ENCODE measurements at places on chromosomes 12 and 14. TPM values are rescaled to one million over a fixed set of nuclear protein-coding genes. Genes with fewer than 3 reads are reported as not detected.

Gene MGAT4C
- not detected for total RNA-seq

Gene ADAMTS20
- total RNA-seq, result not detected

DNA sequence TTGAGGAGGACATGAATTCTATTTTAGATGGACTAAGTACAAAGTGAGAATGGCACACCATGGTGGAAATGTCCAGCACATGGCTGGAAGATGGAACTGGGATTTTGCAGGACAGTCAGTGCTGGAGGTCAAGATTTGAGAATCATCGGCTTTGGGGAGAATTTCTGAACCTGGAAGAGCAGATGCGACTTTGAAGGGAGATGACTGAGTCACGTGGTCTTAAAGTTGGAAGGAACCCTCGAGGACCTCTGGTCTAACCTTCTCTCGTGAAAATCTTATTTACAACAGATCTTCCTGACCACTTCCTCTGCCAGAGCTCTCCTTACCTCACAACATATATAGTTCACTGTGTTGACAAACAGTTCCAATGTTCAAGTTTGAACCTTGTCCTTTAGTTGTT, 415.4 kb downstream of the ATP23 start:
- no peak overlapping the region for H3K4me3 ChIP-seq
- H3K27me3 ChIP-seq, result no peaks in the 10 kb centered on the region
- H3K4me1 ChIP-seq, result no peaks in the 10 kb centered on the region

GRCh38 chr12:49330032-49330619, 6.9 kb downstream of the C1QL4 start:
- H3K4me1 ChIP-seq, result no peaks in the 10 kb centered on the region
- H3K27ac ChIP-seq, result no peak overlapping the region
- no peaks in the 10 kb centered on the region for H3K36me3 ChIP-seq
- no peaks in the 10 kb centered on the region for H3K27me3 ChIP-seq
- no peak overlapping the region for H3K4me3 ChIP-seq
- DNase-seq, result no peak

- peaks cover 79% of the 10 kb centered on the region for H3K27me3 ChIP-seq
- H3K4me3 ChIP-seq, result no peak overlapping the region
- no peak overlapping the region for H3K27ac ChIP-seq
- no peaks in the 10 kb centered on the region for H3K36me3 ChIP-seq
Observed at GRCh38 chr12:53953831-53954693, 641 bp upstream of the HOXC12 start.

Gene SCNN1A
- 14.3 TPM for total RNA-seq

Gene PMCH
- not detected for total RNA-seq

Gene TMPRSS12
- total RNA-seq, result not detected

Gene ACSS3
- 11.6 TPM for total RNA-seq

Gene SIX6
- not detected for total RNA-seq

GRCh38 chr14:32121948-32122347, 44.8 kb downstream of the ARHGAP5 start:
- no peak overlapping the region for H3K4me3 ChIP-seq
- no peak for DNase-seq
- H3K27me3 ChIP-seq, result no peaks in the 10 kb centered on the region
- peaks cover 3% of the 10 kb centered on the region for H3K4me1 ChIP-seq

- DNase-seq, result no peak
- H3K27me3 ChIP-seq, result no peaks in the 10 kb centered on the region
- no peak overlapping the region for H3K4me3 ChIP-seq
- H3K27ac ChIP-seq, result no peak overlapping the region
- no peaks in the 10 kb centered on the region for H3K36me3 ChIP-seq
Observed at GRCh38 chr12:90303771-90304170, 595.1 kb upstream of the ATP2B1 start.

GRCh38 chr12:6745741-6746525, 7.0 kb downstream of the MLF2 start:
- DNase-seq, result no peak
- no peak overlapping the region for H3K4me3 ChIP-seq
- peak overlapping the region; percentile 45 for H3K27ac ChIP-seq
- H3K36me3 ChIP-seq, result peaks cover 44% of the 10 kb centered on the region

Data from ascending aorta (tissue), 2 donors.